A549 (cell line): ENCODE measurements at places on chromosomes 3 and 15.

- DNase-seq = no peak
Measured at GRCh38 chr15:35182841-35183479, 97.9 kb upstream of the NANOGP8 start.

GRCh38 chr3:159082519-159082918, 280.7 kb downstream of the MFSD1 start:
- DNase-seq = no peak

DNA sequence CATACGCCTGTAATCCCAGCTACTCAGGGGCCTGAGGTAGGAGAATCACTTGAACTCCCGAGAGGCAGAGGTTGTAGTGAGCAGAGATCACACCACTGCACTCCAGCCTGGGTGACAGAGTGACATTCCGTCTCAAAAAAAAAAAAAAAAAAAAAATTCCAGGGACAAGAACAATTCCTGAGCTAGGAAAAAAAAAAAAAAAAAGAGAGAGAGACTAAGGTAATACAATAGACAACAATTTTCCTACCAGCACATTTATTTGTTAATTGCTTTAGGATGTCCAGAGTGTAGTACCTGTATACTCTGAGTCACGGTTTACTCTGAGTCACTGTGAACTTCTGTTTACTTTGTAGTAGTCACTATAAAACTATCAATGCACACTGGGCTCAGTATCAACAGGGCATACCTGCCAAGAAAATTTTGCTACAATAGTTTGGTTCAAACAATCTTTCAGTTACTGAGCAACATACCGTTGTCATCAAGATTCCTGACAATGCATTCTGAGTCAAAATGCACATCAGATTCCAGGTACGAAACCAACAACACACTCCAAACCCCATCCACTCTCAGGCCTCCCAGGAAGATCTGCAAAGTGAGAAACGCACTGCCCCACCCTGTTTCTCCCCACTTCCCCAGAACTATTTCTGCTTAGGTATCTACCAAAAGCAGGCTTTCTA, 28.3 kb downstream of the IGF2BP2 start:
- peak; percentile 77 for DNase-seq

DNA sequence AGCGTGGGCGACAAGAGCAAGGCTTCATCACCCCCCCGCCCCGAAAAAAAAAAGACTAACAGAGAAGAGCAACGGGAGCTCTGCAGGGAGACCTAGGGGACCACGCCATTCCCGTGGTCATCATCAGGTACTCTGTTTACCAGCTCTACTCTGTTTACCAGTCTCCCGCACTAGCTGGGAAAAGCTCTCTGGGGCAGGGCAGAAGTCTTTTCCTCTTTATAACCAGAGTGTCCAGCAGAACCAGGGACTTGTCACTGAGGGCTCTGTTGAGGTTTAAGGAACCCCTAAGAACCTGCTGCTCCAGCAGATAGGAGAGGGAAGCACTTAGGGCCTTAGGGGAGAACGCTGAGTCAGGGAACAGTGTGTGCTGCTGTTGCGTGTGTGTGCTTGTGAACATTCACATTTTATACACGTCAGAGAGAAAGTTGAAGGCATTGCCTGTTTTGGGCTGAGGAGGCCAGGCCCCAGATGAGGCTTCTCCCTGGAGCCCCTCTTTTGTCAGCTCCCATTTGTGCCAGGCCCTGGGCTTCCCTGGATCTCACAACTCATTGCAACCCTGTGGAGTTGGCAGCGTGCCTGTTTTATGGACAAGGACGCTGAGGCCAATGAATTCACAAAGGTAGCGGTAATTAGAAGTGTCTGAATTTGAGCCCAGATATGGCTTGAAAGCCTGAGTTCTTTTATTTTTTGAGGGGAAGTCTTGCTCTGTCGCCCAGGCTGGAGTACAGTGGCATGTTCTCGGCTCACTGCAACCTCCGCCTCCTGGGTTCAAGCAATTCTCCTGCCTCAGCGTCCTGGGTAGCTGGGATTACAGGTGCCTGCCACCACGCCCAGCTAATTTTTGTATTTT, 24.2 kb upstream of the ERICH6 start:
- no peak for DNase-seq

DNA sequence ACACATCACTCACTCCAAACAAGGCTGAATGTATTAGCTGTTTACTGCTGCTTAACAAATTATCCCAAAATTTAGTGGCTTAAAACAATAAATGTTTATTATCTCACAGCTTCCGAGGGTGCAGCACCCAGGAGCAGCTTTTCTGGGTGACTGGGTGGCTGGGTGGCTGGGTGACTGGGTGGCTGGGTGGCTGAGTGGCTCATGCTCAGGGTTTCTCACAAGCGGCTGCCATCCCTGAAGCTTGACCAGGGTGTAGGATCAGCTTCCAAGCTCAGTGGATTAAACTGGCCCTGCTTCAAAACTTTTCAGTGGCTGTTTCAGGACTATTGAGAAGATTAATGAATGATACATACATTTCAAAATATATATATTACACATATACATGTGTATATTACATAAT, 2.3 kb upstream of the CYP11A1 start:
- no peak for DNase-seq

DNA sequence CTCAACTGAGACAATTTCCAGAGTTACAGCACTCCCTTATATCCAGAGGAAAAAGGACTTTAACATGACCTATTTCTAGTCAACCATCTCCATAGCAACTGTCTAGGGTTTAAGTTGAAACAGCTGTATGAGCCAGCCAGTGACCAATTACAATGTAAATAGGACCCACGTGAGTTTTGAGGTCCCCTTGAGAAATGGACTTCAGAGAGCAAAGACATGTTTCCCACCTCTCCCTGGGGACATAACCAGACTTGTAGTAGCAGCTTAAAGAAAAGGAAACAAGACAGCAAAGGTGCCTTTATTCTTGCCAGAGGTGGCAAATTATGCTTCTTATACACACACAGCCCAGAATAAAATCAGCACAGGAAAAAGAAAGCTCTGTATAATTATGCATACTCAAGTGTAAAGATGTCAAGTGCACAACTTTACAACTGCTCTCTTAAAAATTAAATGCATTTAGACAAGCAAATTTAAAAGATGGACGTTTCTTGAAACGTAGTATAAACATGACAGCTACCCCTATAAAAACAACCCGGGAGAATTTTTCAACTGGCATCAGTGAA, 40.2 kb downstream of the SUMF1 start:
- DNase-seq = peak; percentile 7

- DNase-seq = no peak
Measured at GRCh38 chr3:151960961-151961580, 87.6 kb downstream of the SUCNR1 start.

DNA sequence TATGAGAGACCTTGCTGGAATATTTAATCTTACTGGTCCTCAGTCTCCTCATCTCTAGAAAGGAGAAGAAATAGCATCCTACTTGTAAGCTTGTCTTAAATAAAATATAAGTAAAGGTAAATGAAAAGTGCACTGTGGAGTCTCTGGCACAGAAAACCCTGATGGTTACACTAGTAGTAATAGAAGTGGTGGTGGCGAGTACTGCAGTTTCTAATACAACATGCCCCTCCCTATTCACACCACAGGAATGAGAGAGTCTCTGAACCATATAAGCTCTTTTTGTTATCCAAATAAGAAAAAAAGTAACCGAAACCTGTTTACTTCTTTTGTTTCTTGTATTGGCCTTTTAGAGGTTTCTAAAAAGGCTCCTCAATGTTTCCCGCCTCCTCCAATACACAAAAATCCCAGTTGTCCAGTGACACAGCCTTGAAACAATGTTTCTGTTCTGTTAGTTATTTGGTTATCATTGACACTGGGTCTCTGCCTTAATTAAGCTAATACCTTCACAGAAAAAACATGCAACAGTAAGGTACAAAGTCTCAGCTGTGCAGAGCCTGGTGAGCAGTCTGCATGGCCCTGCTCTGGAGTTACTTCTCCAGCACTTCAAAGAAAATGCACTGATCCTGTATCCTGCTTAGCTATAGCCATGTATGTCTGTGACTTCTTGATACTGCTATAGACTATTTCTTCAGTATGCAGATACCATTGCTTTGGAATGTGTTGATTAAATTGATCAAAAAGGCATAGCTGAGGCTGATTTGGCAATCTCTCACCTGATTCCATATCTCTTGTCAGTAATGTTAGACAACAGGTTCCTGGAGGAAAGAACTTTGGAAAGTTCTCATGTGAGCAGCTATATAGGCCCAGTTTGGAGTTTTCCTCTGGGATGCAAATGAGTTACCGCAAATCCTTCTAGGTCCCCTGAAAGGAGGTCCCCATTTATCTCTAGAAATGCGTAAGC, 315.6 kb upstream of the IL12A start:
- peak; percentile 16 for DNase-seq

DNA sequence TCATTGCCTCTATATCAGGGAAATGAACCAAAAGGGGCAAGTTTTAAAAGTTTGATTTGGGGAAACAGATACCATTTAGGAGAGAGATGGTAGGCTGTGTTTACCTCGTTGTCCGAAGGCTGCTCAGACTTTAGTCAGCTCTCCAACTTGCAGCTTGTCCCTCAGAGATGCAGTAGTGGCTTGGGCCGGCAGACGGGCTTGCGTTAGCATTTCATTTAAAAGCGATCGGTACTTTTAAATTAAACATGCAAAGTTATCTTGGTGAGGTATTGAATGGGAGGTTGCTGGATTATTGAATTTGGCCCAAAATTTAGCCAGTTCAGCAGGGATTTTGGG, 26.2 kb downstream of the EEFSEC start:
- no peak for DNase-seq

- DNase-seq = no peak
Measured at GRCh38 chr3:119834754-119835370, 53.0 kb downstream of the NR1I2 start.

- DNase-seq = no peak
Measured at GRCh38 chr3:6825524-6825923, 35.4 kb upstream of the GRM7 start.

DNA sequence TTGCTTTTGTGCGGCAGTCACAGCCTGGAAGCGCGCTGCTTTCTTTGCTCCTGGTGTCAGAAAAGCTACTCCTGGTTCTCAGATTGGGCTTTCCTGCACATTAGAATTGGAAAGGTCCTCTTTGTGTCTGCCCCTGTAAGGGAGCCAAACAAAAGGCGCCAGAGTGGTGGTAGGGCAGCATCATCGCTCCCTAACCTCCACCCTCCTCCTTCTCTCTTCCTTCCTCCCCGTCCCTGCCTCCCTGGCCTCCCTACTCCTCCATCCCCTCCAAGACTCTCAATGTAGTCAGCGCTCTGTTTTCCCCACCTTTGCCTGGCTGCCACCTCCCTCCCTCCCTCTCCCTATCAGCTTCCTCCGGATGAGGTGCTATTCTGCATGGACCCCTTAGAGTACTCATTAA, 65.3 kb downstream of the SH3GL3 start:
- DNase-seq = no peak

DNA sequence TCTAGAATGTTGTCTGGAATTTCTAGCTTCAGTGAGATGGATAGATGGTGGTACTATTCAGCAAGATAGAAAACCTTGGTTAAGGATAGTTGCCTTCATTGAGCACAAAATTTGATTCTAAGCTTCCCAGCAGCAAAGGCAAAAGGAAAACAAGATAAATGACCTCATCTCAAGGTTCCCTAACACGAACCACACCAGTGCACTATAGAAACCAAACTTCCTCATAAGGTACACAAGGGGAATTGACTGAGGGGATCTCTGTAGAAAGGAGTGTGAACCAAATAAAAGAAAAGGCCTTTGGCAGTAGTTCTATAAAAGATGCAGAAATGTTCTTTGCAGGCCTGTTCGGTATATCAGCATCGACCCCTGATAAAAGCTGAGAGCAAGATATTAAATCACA, 288.9 kb downstream of the SHQ1 start:
- no peak for DNase-seq

GRCh38 chr3:126927846-126928245, 55.1 kb upstream of the PLXNA1 start:
- DNase-seq = no peak

DNA sequence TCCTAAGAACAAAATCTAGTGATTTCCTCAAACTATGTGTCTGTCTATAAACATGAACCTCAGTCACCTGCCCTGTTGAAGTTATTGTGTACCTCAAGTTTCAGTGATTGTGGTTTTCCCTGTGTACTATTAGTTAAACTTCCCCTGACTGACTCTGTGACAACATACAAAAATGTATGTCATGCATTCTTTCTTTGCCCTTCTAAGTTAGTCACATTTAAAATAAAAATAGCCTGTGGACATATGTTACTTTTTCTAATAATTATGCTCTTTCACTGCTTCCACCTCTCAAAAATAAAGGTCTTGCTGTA, 29.8 kb downstream of the EPHA6 start:
- DNase-seq = no peak

GRCh38 chr3:171833789-171834460, 9.2 kb upstream of the TMEM212 start:
- DNase-seq = peak; percentile 66

DNA sequence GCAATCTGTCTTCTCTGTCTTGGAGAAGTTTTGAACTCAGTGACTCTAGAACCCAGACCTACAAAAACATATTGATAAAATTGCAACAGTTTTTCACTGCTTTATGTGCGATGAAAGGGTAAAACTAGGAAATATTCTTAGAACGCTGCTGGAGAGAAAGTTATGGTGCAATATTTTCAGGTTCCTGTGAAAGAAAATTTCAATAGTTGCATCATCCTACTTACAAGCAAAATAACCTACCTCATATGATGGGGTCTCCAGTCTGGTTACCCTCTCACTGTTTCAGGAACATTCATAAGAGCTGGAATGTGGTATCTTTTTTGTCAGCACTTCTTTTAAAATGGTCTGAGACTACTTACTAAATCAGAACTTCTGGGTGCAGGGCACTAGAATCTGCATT, 27.1 kb downstream of the GATM start:
- no peak for DNase-seq

DNA sequence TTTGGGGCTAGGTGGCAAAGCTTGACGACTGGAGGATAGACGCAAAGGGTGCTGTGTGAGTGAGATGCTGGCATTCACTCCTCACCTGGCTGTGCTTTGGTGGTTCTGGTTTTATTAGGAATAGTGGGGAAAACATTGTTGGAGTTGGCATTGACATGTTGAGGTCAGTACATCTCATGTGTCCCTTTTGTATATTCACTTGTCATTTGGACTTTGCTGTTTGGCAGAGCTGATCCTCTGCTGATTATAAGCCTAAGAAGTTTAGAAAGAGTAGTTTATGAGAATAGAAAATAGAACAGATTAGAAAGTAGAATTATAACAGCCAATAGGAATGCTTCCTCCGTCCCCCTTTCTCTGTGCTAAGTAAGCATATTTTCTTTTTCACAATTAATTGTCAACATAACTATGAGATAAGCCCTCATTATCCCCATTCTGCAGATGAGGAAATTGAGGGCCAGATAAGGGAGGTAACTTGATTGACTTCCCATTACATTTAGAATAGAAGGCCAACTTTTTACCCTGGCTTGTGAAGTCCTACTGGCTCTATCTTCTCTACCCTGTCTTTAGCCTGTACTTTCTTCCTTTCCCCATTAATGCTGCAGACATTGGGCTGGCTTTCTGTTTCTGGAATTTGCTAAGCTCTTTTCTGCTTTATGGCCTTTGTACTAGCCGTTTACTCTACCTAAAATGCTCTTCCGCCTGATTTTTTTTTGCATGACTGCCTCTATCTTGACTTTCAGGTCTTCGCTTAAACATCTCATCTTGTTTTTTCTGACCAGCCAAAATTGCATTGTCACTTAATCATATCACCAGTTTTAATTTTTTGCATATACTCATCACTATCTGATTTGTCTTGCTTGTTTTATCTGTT, 12.8 kb downstream of the ITPR1 start:
- DNase-seq = no peak

- DNase-seq = no peak
Measured at GRCh38 chr3:47473391-47473790, 2.4 kb downstream of the SCAP start.

GRCh38 chr3:62559831-62560445, 186.6 kb upstream of the FEZF2 start:
- DNase-seq = no peak
